ENCODE measurements at places on chromosomes 3 and 15. TPM values are rescaled to one million over a fixed set of nuclear protein-coding genes. Genes with fewer than 3 reads are reported as not detected.

DNA sequence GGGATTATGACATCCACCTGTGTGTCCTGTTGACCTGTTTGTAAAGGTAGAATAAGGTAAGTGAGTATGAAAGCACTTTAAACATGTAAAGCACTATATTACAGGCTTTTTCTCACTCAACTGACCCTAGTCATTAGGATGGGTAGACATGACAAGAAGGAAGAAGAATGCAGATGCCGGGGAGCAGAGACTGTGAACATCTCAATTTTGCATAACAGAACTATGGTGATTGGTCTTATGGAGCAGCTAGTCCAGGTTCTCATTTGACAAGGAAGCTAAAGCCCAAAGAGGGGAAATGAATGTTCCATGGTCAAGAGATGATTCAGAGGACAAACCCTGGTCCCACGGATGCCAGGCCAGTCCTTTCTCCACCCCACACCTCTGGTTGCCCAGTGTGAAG is 200.1 kb upstream of the BCL6 start:
- DNase-seq = no peak

- DNase-seq = no peak
Observed at GRCh38 chr3:157501863-157502262, 1.4 kb downstream of the VEPH1 start.

GRCh38 chr3:192687488-192688152 is 39.7 kb downstream of the FGF12 start:
- DNase-seq = no peak

DNA sequence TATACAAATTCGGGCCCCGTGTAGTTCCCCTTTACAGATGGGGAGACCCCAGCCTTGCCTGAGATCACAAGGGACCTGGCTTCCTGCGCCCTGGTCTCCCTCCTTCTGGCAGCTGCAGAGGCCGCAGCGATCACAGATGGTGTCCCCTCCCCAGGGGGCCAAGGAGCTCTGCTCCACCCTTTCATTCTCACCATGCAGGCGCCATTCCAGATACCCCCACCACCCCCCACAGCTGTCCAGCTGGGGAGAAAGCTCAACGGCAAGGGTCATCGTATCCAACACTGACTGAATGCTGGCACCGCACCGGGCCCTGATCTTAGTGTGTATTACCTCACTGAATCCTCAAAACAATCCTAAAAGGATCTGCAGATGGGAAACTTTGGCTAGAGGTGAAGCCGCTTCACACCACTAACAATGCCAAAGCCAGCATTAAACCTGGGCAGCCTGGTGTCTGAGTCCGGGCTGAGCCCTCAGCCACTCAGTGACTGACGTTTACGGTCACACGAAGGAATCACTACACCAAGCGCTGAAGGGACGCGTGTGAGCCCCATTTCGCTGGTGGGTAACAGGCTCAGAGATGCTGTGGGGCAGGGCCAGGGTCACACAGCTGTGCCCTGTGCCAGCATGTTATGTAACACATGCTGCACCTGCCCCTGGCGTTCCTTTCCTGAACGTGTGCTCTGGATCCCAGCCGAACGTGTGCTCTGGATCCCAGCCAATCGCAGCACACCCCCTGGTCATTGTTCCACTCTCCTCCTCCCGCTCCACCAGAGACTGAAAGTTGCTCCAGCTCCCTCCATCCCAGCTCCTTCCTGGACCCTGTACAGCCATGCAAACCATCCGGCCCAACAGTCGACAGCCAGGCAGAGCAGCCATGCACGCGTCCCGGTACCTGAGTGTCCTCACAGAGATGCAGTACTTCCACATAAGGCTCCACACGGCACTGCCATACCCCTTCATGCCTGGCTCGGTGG is 51.8 kb downstream of the IQSEC1 start:
- DNase-seq = peak; percentile 60

DNA sequence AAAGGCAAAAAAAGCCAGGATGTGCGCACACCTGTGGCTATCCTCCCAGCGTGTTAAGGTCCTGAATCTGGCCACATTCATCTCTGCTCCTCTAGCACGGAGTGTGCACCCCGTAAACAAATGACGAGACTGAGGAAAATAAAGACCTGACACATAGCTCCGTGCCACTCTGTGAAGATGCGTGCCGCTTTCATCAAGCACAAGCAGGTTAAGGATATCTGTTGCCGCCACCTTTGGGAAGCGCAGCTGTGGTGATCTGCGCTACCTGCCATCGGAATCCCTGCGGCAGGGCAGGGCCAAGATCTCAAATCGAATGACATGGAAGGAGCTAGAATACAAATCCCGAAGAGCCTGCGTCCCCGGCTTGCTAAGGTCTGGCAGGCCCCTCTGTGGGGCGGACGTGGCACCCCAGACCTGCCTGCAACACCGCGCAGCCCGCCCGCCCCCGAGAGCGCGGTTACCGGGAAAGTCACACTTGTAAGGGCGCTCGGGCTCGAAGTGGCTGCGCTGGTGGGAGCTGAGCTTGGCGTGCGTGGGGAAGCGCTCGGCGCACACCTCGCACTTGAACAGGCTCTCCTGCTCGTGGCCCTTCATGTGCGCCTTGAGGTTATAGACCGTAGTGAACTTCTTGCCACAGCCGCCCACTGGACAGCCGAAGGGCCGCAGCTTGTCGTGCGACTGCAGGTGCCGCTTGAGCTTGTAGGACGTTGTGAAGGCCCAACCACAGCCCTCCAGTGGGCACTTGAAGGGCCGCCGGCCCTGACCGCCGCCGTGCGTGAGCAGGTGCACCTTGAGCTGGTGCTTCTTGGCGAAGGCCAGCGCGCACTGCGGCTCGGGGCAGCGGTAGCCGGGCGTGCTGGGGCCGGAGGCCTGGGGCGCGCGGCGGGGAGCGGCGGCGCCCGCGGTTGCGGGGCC is 936 bp downstream of the ZXDC start:
- DNase-seq = peak; percentile 28

DNA sequence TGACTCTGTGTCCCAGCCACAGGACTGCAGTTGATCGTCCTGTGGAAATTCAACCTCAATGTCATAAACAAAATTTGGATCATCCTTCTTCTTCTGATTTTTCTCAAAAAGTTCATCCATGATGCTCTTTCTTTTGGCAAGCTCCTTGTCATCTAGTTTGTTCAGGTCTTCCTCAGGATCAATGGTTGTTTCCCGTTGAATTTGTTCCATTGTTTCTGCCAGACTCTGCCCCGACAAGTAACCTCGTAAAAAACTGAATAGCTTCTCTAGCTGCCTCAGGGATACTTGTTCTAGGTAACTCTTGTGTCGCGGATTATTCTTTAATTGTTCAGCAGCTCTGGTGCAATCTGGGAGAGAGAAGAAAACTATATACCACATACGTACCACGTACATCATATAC is 4.5 kb downstream of the CEP19 start:
- no peak for DNase-seq

DNA sequence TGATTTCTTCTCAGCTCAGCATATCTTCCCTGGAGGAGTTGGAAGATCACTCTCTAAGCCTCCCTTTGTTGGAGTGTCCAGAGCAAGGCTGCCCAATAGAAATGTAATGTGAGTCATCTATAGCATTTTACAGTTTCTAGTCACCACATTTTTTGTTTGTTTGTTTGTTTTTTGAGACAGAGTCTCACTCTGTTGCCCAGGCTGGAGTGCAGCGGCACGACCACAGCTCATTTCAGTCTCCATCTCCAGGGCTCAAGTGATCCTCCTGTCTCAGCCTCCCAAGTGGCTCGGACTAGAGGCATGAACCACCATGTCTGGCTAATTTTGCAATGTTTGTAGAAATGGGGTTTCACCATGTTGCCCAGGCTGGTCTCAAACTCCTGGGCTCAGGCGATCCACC is 21.3 kb downstream of the KLHL6 start:
- no peak for DNase-seq

- peak; percentile 75 for DNase-seq
Observed at GRCh38 chr15:96356494-96357455, 26.3 kb downstream of the NR2F2 start.

DNA sequence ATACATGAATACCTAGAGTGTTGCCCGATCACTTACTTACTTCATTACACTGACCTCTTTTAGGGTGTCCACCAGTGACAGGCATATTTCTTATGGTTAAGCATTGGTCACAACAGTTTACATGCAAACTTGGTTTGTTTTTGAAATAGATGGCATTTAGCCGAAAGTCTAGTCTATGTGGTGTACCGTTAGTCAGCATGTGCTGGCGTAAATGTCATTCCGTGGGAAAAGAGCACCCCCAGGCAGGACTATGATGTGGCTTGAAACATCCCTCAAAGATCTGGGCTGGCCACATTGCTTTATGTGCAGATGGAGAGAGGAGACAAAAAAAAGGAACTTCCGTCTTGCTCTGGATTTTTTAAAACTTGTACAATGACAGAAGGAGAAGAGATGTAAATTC is 357.0 kb upstream of the ICE2 start:
- DNase-seq = peak; percentile 18

DNA sequence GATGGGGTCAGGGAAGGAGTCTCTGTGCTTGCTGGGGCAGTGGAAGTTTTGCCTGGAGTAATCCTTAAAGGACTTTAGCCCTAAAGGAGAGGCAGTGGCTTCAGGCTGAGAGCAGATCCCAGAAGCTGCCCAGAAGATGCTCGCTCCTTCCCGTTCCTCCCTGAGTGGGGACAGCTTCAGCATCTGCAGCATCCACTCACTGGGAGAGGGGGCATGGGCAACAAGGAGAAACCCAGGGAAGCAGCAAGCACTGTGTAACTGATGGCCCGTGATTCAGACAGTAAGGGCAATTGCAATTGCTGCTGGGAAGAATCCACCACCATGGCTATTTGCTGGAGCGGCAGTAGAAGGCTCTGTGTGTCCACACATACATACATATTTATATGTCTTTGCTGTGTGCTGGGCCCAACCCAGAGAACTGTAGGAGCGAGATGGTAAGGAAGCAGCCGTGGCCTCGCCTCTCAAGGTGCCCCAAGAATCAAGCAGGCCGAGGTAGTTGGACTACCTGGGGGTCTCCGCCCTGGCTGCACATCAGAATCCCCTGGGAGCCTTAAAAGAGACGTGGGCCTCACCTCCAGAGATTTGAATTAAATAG is 5.8 kb upstream of the PAQR5 start:
- DNase-seq = no peak

DNA sequence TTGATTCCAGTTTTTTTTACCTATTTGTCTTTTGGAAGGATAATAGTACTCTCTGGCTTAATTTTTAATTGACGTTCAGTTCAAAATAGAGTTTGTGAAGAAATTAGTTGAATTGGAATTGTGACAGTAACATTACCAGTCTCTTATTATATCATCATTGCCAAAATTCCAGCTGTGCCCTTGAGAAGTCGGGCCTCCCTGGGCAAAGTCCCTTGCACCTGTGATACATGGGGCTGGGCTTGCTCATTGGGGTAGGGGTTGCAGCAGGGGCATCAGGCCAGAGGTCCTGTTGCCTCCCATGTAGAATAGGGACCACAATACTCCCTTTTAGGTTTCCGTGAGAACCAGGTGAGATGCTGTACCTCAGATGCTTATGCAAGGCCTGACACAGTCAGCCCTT is 27.9 kb upstream of the APEH start:
- no peak for DNase-seq

DNA sequence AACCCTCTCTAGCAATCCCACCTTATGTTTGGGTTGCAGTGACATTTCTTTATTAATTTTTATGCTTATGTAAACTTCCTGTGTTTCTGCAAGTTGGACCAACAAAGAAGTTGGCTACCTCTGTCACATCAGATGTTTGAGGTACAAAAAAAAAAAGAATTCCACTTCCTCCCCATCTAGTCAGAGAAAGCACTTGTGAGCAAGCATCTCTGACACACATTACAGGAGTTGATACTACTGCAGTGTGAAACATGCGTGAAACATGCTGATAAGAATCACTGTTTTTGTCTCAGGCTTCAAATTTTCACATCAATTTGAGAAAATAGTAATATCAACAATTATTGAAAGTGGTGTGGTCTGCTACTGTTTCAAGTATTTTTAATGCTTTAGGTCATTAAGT is 1.3 kb downstream of the SCAANT1 start:
- no peak for DNase-seq

DNA sequence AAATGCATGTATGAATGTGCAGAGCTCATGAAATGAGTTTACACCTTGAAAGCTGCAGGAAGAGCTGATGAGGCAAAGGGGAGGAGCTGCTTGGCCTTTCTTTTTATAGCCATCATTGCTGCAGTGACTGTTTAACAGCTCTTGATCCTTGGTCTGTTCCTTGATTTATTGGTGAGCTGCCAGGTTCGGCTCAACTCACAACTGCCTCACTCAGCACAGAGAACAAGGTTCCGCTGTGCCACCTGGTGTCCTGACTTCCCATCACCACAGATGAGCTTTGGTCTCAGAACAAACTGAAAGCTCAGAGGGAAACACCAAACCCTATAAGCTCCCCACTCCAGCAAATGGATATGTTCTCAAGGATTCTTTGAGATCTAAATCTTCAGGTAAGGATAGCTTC is 626.1 kb downstream of the MAGI1 start:
- peak; percentile 14 for DNase-seq

DNA sequence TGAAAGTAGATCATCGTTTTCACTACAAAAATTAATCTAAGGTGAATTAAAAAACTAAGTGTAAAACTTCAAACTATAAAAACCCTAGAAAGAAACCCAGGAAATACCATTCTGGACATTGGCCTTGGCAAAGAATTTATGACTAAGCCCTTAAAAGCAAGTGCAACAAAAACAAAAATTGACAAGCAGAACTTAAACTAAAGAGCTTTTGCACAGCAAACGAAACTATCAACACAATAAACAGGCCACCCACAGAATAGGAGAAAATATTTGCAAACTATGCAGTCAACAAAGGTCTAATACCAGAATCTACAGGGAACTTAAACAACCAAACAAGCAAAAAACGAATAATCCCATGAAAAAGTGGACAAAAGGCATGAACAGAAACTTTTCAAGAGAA is 302.0 kb downstream of the CHST2 start:
- DNase-seq = no peak

DNA sequence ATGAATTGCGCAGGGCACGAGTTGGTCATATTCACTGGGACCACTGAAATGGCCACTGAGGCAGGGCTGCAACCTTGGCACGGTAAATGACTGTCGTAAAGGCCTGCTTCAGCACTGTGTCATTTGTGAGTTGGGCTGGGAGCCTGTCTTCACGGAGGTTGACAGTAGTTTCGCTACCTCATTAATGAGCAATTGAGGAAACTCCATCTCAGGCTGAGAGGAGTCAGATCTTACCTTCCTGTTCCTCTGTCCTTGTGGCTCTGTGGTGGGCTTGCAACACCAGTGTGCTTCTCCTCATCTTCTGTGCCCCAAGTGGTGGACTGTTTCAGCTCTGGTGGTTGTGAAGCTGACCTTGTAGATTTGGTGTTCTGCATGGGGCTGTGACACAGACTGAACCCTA is 80.1 kb upstream of the EIF1B start:
- no peak for DNase-seq

GRCh38 chr15:101027273-101027901 is 108.2 kb downstream of the LRRK1 start:
- no peak for DNase-seq

The FRMD5 gene
- 0.98 TPM for total RNA-seq

The CDC25A gene
- total RNA-seq = 7.3 TPM

The ADAMTS9 gene
- total RNA-seq = 0.86 TPM

The USP13 gene
- total RNA-seq = 11.6 TPM

The KLHL6 gene
- total RNA-seq = not detected

The CNTN4 gene
- 0.12 TPM for total RNA-seq

The ACKR4 gene
- not detected for total RNA-seq
